ENCODE measurements at places on chromosomes 11 and 22.
A peak's percentile ranks its signal among the peaks of the same experiment; 100 is the strongest.

- DNase-seq: no peak
Measured at GRCh38 chr11:44943696-44944095, 7.0 kb downstream of the TP53I11 start.

GRCh38 chr11:30730011-30730410 lies 143.9 kb upstream of the MPPED2 start:
- no peak for DNase-seq

GRCh38 chr11:91147885-91148284 lies 925.0 kb upstream of the CHORDC1 start:
- no peak for DNase-seq

DNA sequence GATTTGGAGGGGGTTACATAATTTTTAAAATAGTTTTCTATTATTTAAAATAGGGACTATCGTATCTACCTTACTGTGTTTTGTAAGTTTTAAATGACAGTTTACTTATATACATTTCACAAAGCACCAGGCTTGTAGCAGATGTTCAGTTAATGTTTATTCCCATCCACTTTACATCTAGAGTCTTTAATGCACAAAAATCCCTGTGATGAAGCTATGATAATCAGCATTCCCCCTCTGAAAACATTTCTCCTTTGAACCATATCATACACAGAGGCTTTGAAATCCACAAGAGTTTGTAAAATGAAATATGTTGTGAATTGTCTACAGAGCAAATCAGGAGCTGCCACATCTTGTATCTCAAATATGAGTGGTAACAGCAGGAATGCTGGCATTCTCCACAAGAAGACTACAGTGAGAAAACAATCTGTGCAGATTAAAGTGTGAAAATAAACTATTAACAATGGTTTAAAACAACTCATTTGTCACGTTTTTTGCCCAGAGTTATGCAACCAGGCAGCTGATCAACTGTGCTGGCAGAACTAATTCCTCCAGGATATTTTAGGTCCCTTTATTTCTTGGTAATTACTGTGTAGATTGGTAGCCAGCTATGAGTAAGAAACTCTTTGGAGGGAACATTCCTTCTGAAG lies 699.1 kb upstream of the ARHGAP42 start:
- DNase-seq: no peak

- no peak for DNase-seq
Measured at GRCh38 chr11:27084518-27084917, 43.9 kb downstream of the BBOX1 start.

GRCh38 chr22:45834241-45834640 lies 142.7 kb downstream of the WNT7B start:
- no peak for DNase-seq

DNA sequence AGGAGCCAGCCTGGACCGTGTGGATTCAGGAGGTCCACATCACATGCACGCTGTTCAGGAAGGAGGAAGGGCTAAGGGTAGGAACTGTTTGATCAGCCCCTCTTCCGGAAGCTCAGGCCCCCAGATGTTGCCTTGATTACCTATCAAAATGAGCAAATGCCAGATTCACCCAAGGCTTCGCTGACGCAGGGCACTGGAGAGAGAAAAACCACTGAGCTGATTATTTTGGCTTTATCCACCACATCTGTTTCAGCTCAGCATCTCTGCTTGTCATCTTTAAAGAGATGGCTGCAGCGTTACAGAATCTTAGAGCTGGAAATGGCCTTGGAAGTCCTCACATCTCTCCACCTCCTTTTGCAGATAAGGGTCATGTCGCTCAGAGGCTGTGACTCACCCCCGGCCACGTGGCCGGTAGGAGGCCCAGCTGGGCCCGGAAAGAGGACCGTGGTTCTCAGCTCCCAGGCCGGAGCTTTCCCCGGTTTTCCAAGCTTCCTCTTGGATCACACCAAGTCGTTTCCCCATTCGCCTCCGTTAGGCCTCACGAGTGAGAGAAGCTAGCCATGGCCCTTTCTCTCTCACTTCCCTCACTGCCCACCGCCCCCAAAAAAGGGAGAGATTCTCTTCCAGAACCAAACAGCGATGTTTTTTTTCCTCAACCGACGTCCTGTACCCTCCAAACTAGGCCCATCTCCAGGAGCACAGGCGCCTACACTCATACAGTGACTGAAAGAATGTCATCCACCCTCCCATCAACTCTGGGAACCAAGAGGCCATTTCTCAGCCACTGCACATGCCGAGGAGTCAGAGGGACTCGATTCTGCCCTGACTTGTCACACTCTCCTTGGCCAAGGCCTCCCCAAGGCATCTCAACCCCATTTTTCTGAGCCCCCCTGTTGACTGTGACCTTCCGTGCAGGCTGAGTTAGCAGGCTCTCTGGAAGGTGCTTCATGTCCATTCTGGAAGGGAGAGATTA lies 37.6 kb downstream of the LIF start:
- no peak for DNase-seq

DNA sequence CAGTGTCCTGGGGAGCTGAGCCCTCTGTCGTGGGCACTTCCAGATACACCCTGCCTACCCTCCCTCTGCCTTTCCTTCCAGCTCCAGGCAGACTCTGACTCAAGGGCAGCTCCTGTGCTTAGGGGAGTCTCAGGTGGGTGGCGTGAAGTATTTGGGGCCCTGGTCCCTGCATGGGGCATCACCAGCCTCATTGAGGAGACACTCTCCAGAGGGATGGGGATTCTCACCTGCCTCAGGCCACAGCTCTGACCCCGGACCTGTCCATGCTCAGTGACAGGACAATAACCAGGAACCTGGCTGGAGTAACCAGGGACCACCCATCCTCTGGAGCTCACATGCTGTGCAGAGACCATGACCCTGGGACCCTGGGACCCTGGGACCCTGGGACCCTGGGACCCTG lies 41.2 kb downstream of the GGTLC2 start:
- no peak for DNase-seq

DNA sequence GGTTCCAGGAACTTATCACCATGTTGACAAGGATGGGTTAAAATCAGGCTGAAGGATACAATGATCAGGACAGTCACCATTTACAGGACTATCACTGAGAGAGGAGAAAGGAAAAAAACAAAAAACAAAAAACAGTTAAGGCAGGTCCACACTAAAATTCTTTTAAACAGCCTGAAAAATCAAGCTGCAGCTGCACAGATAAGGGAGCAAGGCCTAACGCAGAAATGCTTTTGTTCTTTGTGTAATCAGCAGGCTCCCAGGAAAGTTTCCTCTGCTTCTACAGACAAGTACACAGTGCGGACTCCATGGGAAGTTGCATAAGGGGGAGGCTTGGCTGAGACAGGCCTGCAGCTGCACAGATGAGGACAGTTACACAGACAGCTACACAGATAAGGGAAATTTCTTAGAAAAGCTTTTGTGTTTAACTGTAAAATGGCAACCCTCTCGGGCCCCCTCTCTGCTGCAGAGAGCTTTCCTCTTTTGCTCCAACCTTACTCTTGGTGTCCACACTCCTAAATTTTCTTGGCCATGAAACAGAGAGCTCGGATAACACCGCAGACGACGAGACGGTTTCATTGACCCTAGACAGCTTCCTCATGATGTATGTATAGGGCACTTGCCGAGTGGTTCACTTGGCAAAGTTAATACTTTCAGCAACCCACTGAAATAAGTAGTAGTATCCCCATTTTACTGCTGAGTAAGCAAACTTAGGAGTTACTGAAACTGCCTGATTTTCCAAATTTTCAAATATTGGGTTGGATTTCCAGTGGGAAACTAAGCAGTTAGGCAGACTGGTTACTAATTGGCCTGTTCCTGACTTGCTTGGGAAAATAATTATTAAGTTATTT lies 45.5 kb downstream of the PIWIL3 start:
- DNase-seq: no peak

DNA sequence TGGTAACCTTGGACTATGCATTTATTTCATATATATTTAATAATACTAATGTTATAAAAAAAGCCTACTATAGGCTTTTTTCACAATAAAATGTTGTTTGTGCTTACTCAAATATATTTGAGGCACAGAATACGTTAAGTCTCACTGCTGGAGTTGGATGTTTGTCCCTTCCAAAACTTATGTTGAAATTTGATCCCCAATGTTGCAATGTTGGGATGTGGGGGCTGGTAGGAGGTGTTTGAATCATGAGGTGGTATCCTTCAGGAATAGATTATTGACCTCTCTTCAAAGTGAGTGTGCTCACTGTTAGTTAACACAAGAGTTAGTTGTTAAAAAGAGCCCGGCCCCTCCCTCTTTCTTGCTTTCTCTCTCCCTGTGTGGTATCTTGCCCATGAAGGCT lies 1295.9 kb downstream of the JRKL start:
- no peak for DNase-seq

- DNase-seq: no peak
Measured at GRCh38 chr11:77784572-77784971, 36.0 kb downstream of the RSF1 start.

DNA sequence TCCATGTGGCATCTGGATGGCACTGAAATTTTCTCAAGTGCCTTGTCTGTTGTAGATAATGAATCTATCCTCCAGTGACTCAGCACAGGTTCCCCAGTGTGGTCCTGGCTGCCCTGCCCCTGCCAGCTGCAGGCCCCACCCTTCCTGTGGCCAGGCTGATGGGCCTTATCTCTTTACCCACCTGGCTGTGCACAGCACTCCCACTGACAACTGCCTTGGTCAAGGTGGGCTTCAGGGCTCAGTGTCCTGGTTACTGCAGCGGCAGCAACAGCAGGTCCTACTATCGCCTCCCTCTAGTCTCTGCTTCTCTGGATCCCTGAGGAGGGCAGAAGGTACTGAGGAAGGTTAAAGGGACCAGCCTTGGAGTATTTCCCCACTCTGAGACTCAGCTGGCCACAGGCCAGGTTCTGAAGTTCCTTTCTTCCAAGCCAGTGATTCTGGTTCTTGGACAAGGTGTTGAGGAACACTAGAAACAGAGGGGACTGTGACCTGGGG lies 3.1 kb downstream of the HMBS start:
- no peak for DNase-seq

GRCh38 chr22:35541254-35541748 lies 670 bp downstream of the RASD2 start:
- DNase-seq: no peak

DNA sequence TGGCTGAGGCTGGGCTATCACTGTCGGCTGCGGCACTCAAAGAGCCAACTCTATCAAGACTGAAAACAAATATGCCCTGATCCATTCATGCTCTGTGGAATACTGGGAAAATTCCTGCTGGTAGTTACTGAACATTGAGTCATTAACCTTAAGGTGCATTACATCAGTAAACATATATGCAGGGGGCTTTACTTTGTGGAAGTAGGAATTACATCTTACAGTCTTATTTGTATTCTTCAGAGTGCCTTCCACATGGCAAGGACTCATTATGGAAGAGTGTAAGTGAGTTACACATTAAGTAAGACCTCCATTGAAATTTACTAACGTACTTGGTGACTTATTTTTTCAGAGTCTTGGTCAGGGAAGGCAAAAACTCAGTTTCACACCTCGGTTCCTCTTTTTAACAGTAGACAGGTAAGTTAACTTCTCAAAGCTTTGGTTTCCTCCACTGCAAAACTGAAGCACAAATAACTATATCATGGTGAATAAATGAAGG lies 4.5 kb downstream of the OR5B21 start:
- no peak for DNase-seq

DNA sequence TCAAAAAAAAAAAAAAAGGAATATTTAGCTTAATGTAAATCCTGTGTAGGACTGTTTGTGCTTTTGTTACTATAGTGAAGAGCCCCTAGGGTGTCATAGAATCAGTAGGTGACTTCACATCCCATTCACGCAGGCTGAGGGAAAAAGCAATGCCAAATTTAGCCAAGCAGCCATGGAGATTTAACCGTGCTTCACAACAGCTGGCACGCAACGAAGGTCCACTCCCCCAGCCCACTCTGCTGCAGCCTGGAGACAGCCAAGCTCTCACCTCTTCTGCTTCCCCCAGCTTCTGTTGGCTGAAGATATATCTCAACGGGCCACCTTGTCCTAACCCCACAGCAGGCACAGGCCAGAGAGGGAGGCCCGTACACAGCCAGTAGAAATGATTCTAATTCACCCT lies 78.8 kb upstream of the BID start:
- no peak for DNase-seq

GRCh38 chr11:66857234-66857926 lies 516 bp downstream of the LRFN4 start:
- DNase-seq: no peak

GRCh38 chr11:104164028-104164520 lies at the start of gene PDGFD:
Gene PDGFD, minus strand, starts transcription at chr11:104164147.
- DNase-seq: no peak

GRCh38 chr22:43342347-43343261 lies 568 bp downstream of the SCUBE1 start:
- DNase-seq: no peak

DNA sequence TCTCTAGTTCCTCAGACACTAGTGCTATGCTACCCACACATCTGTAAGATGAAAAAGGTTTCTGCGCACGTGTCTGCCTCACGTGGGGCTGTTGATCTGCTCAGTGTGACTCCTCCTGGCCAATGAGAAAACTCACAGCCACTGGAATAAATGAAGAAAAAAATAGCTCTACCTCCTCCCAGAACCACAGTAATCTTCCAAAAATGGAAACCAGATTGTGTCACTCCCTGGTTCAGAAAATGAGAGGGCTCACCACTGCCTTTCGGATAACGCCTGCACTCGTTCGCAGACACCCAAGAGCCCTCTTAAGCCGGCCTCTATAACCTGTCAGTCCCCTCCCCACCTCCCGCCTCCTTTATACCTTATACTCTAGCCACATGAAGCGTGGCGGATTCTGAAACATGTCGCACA lies 5.1 kb downstream of the APBB1 start:
- peak; percentile 64 for DNase-seq

DNA sequence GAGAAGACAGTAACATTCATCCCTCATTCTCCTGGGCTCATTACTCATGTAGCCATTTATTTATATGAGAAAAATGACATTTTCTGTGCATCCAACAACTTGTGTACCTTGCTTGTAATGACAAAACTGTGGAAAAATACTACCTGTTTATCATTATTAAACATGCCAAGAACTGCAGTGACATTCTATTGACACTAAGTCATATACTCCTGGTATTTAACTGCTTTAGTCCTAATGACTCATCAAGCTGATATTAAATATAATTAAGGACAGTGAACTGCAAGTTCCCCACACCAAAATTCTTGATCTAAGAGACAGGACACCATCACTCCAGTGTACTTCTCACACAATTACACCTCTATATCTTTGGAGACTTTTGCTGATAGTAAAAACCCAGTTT lies 1328.7 kb upstream of the RAG2 start:
- DNase-seq: no peak

GRCh38 chr22:22881116-22882000 lies 6.3 kb upstream of the IGLL5 start:
- no peak for DNase-seq
